ENCODE measurements at places on chromosomes 5 and 9.

GRCh38 chr5:65742565-65743231 lies 20.7 kb downstream of the NLN start:
- DNase-seq: peak; percentile 28

GRCh38 chr5:89989776-89990175 lies 419.8 kb downstream of the CETN3 start:
- DNase-seq: no peak

DNA sequence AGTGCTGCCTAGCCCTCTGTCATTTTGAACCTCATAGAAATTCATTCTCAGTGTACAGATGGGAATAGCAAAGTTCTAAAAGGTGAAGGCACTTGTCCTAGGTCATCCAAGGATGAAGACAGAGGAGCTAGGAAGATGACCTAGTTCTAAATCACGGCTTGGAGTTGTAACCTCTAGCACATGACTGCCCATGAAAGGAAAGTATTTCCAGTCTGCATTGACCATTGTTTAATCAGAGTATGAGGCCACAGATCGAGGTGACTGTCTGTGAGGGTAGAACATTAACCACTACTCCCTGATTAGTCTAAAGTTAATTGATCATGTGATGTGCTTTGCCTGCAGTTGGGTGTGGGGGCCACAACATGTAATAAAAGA lies 674 bp upstream of the TNFSF15 start:
- DNase-seq: no peak

GRCh38 chr5:56056875-56057274 lies 62.1 kb upstream of the IL6ST start:
- no peak for DNase-seq

DNA sequence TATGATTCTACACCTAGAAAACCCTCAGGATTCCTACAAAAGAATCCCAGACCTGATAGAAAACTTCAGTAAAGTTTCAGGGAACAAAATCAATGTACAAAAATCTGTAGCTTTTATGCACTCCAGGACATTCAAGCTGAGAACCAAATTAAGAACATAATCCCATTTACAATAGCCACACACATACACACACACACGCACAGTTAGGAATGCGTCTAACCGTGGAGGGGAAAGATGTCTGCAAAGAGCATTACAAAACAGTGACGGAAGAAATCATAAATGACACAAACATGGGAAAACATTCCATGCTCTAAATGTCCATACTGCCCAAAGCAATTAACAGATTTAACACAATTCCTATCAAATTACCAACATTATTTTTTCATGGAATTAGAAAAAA lies 51.4 kb upstream of the CAST start:
- no peak for DNase-seq

GRCh38 chr5:141040093-141040770 lies 10.9 kb upstream of the PCDHB1 start:
- DNase-seq: no peak

DNA sequence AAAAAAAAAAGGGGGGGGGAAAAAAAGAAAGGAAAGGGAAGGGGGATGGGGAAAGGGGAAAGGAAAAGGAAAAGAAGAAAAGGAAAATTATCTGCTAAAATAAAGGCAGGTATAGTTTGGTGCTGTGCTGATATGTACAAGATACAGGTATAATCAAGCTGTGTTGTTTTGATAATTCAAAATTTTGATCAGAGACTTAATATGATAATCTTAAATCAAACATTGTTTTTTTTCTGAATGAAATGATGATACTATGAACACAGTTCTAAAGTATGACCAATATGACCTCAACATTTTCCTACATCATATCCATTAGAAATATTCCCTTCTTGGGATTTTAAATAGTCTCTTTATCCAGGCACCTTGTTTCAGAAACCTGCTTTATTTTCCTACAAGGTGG lies 115.6 kb upstream of the TRPM3 start:
- DNase-seq: no peak

GRCh38 chr9:33101104-33101951 lies 24.9 kb upstream of the SMU1 start:
- DNase-seq: no peak

GRCh38 chr9:99660191-99660636 lies 161.5 kb upstream of the NR4A3 start:
- no peak for DNase-seq

GRCh38 chr5:142978726-142979125 lies 208.5 kb downstream of the ARHGAP26 start:
- DNase-seq: no peak

GRCh38 chr9:36164372-36164771 lies 4.8 kb upstream of the CCIN start:
- DNase-seq: no peak

- no peak for DNase-seq
These were observed 24.8 kb upstream of the RLN1 start for GRCh38 chr9:5364294-5365024.

- DNase-seq: no peak
These were observed 33.1 kb downstream of the DAB2IP start for GRCh38 chr9:121684381-121685145.

Measured in stimulated activated CD4-positive, alpha-beta T cell treated with anti-CD3 and anti-CD28 coated beads, Interleukin-4, amount 100 ng/mL, for 24 hours (primary cell).